T-helper 9 cell (primary cell): ENCODE measurements at places on chromosomes 5 and 9.

DNA sequence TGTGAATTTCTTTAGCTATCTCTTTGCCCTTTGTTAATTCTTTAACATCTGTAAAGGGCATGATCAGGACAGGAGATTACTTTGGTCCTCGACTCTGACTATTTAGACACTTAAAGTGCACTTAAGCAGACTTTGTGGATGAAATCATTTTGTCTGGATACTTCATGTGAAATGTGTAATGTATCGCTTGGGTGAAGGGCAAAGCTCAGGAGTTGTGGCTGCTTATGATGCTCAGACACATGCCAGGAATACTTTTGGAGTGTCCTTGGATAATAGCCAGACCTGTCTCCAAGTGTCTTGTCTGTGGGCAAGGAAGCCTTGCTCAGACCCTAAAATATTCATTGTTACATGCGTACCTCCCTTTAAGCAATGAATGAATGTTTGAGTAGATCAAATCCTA is 87.8 kb downstream of the RAI14 start:
- DNase-seq = no peak

- no peak for DNase-seq
Observed at GRCh38 chr5:5473226-5473625, 50.7 kb downstream of the ICE1 start.

DNA sequence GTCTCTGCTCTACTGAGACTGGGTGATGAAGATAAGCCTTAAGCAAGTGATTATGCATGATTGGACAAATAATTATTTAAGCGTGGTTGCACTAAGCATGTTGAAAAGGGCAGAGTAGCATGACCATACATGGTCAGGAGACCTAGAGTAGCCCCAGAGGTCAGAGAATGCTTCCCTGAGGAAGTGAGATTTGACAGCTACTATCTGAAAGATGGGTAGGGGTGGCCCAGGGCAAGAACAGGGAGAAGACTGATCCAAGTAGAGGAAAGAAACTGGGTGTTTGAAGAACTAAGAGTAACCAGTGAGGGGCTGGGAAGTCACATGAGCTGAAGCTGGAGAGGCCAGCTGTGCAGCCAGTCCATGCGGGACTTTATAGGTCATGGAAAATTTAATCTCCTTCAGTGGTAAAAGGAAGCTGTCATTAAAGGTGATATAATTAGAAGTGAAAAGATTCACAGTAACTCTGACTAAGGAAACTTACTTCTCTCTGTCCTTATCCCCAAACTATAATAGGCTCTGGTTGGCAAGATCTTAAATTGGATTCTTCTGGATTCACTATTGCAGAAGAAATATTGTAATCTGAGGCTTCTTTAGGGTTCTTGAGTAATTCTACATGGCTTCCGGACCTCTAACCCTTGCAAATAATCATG is 35.2 kb downstream of the YIPF5 start:
- no peak for DNase-seq

DNA sequence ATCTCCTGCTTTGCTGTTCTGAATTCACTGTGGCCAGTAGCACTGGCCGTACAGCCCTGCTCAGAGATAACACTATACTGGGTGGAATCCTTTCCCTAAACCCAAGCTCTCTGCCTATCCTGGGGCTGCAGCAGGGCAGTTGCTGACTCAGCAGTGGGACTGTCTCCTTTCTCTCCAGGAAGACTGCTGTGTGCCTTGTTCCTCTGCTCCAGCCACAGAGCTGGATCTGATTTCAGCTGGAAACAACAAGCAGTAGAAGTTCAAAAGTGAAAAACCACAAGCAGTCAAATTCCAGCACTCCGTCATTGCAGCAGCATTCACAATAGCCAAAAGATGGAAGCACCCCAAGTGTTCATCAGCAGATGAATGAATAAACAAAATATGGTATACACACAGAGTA is 105.0 kb downstream of the FBXL7 start:
- no peak for DNase-seq

- no peak for DNase-seq
Observed at GRCh38 chr5:64165500-64166200, at the start of gene RNF180. TSS of gene RNF180 (plus strand) at chr5:64165843. CDS start at chr5:64200808, 34,965 bp downstream.

DNA sequence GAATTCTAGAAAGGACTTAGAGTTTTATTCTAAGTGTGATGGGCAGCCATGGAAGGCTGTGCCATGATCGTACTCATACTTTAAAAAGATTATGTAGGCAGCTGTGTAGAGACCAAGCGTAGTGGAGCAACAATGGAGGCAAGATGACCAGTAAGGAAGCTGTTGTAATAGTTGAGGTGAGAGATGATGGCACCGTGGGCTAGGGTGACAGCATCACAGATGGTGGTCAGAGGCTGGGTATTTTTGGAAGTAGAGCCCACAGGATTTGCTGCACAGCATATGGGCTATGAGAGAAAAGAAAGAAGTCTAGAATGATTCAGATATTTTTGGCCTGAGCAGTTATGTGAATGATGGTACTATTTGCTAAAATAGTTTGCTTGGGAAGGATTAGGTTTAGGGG is 7.7 kb downstream of the ARHGAP26 start:
- DNase-seq = no peak

DNA sequence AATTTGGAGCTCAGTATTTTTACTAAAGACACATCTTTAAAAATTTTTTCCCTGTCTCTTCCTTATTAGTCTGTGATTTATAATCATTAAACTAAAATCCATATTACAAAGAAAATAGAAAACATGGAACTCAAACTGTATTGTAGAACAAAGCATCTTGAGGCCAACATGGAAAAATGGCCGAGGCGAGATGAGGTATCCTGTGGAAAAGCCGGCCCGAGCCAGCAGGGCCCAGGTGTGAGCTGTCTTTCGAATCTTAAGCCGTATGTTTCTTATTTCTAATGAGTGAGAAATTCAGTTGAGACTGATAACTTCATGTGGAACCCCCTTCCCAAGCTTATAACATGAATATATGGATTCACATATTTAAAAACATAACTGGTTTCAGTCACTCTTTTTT is 170.4 kb upstream of the OTULINL start:
- no peak for DNase-seq

DNA sequence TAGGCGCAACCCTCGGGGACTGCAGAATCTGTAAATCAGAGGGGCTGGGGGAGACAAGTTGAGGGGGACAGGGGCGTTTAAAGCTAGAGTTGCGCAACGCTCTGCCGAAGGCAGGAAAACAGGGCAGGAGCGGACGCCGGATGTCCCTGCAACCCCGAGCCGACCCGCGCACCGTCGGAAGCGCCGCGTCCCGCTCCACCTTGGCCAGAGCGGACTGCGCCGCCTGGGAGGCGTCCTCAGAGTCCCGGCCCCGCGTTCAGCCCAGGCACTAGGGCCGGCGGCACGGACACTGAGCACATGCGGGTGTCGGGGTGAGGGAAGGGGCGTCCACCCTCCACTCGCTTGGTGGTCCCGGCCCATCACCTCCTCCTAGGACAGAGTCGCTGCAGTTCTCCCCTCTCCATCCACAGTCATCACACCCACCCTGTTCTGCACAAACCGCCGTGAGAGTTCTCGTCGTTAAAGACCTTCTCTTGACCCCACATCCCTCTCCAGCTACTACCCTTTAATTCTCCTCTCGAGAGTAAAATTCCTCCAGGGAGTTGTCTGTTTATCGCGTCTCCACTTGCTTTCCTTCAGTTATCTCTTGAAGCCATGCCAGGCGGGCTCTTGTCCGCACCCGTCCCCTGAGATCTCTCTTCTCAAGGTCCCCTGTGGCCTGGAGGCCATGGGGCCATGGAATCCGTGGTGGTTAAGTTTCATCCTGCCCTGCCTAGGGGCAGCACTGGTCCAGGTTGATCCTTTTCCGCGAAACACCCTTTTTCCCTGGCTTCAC is 796 bp upstream of the PDLIM7 start:
- DNase-seq = no peak

DNA sequence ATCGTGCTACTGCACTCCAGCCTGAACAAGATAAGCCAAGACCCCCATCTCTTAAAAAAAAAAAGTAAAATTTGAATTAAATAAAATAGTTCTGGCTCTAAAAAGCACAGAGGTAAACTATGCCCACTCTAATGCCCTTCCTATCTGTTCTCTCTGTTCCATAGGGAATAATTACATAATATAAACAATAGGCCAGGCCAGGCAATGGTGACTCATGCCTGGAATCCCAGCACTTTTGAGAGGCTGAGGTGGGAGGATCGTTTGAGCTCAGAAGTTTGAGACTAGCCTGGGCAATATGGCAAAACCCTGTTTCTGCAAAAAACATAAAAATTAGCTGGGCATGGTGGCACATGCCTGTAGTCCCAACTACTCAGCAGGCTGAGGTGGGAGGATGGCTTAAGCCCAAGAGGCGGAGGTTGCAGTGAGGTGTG is 47.4 kb downstream of the MYO10 start:
- DNase-seq = no peak

- no peak for DNase-seq
Observed at GRCh38 chr9:71036501-71036900, 84.9 kb downstream of the TRPM3 start.

DNA sequence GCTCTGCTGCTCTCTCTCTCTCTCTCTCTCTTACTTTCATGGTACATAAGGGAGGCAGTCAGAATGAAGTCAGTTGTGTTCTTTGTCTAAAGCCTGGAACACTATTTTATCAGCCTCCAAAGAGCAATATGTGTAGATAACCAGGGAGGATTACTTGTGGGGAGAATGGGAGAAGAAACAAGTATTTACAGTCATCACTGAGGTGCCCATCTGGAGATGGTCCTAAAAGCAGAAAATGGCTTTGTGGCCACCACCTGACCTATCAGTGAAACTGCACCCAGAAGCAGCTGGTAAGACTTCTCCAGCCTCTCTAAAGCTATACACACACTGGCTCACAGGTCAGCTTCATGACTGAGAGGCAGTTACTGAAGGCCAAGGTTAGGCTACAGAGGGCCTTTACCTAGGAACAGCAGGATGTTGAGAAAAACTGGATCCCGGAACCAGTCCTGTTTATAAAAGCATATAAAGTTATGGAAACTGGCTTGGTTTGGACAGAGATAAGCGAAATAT is 75.1 kb downstream of the MRPS27 start:
- DNase-seq = no peak

DNA sequence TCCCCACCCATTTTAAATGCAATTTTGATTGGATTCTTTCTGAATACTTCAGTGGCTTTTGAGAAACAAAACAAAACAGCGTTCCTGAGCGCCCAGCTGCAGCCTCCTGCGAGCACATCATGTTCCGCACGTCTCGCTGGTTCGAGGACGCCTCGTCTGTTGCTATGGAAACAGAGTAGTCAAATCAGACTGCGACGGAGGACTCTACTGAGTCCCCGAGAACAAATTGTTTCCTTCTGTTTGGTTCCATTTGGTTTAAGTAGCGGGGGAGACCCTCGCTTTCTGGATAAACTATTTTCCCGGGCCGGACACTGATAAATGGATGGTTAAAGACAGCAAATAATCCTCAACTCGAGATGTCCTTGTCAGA is 69.0 kb downstream of the SLC28A3 start:
- DNase-seq = no peak

GRCh38 chr9:120513825-120514396 is 66.1 kb downstream of the CDK5RAP2 start:
- no peak for DNase-seq

- DNase-seq = no peak
Observed at GRCh38 chr9:72596451-72597180, 75.2 kb downstream of the TMC1 start.
